Endodermal cell (in vitro differentiated cells): ENCODE measurements at places on chromosomes 1 and 21.
A peak's percentile ranks its signal among the peaks of the same experiment; 100 is the strongest.

- peak; percentile 85 for DNase-seq
- no peaks in the 10 kb centered on the region for H3K27me3 ChIP-seq
- no peaks in the 10 kb centered on the region for H3K36me3 ChIP-seq
- H3K27ac ChIP-seq: no peak overlapping the region
- no peak overlapping the region for H3K4me3 ChIP-seq
These were observed 118.8 kb downstream of the HUNK start for GRCh38 chr21:31991356-31992331.

- no peak overlapping the region for H3K4me3 ChIP-seq
- H3K27ac ChIP-seq: no peak overlapping the region
- H3K4me1 ChIP-seq: no peaks in the 10 kb centered on the region
- no peak for DNase-seq
- no peaks in the 10 kb centered on the region for H3K27me3 ChIP-seq
- H3K36me3 ChIP-seq: peaks cover 27% of the 10 kb centered on the region
These were observed 36.1 kb downstream of the DPH5 start for GRCh38 chr1:100989306-100990077.

GRCh38 chr1:112446411-112446810 is 50.4 kb downstream of the CTTNBP2NL start:
- H3K4me3 ChIP-seq: no peak overlapping the region
- H3K36me3 ChIP-seq: peaks cover 31% of the 10 kb centered on the region
- H3K4me1 ChIP-seq: no peaks in the 10 kb centered on the region
- no peak overlapping the region for H3K27ac ChIP-seq
- H3K27me3 ChIP-seq: no peaks in the 10 kb centered on the region
- DNase-seq: no peak

- H3K4me3 ChIP-seq: no peak overlapping the region
- H3K27me3 ChIP-seq: no peaks in the 10 kb centered on the region
- H3K27ac ChIP-seq: no peak overlapping the region
- no peaks in the 10 kb centered on the region for H3K4me1 ChIP-seq
- H3K36me3 ChIP-seq: no peaks in the 10 kb centered on the region
These were observed 101.9 kb downstream of the PRDM2 start for GRCh38 chr1:13801655-13802486.

DNA sequence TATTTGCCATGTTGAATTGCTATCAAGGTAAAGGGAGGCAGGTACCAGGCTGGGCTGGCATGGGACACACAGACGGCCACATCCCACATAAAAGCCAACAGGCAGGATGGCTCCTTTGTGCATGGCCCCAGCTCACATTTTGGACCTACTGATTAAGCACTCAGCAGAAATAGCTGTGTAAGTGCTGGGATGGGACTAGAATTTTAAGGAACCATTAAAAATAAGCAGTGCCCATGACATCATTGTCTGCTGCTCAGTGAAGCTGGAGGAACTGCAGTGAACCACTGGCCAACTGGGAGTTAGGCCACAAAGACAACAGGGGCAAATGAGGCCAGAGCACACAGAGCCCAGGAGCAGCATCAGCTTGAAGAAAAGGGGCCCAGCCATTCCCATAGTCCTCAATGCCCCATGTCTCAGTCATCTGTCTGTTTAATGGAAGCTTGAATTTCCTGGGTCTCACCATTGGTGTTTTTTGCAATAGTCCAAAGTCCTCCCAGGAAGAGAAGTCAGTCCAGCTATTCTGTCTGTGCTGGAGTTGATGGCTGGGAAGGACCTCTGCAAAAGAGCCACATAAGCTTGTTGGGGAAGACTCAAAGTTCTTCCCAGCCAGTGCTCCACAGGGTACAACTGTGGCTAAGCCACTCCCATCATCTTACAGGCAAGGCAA is 45.3 kb upstream of the TNR start:
- no peaks in the 10 kb centered on the region for H3K27me3 ChIP-seq
- no peaks in the 10 kb centered on the region for H3K36me3 ChIP-seq
- no peak overlapping the region for H3K27ac ChIP-seq

- DNase-seq: no peak
- no peaks in the 10 kb centered on the region for H3K4me1 ChIP-seq
- no peaks in the 10 kb centered on the region for H3K27me3 ChIP-seq
- H3K36me3 ChIP-seq: no peaks in the 10 kb centered on the region
- no peak overlapping the region for H3K4me3 ChIP-seq
- H3K27ac ChIP-seq: no peak overlapping the region
These were observed 286.0 kb downstream of the PLA2G4A start for GRCh38 chr1:187114792-187115191.

GRCh38 chr21:35511696-35512162 is 462.6 kb upstream of the RUNX1 start:
- no peak for DNase-seq
- H3K27me3 ChIP-seq: no peaks in the 10 kb centered on the region
- no peaks in the 10 kb centered on the region for H3K4me1 ChIP-seq
- no peak overlapping the region for H3K27ac ChIP-seq
- no peaks in the 10 kb centered on the region for H3K36me3 ChIP-seq
